Tibial nerve (tissue), 4 donors: ENCODE measurements at places on chromosomes 7 and 10.

DNA sequence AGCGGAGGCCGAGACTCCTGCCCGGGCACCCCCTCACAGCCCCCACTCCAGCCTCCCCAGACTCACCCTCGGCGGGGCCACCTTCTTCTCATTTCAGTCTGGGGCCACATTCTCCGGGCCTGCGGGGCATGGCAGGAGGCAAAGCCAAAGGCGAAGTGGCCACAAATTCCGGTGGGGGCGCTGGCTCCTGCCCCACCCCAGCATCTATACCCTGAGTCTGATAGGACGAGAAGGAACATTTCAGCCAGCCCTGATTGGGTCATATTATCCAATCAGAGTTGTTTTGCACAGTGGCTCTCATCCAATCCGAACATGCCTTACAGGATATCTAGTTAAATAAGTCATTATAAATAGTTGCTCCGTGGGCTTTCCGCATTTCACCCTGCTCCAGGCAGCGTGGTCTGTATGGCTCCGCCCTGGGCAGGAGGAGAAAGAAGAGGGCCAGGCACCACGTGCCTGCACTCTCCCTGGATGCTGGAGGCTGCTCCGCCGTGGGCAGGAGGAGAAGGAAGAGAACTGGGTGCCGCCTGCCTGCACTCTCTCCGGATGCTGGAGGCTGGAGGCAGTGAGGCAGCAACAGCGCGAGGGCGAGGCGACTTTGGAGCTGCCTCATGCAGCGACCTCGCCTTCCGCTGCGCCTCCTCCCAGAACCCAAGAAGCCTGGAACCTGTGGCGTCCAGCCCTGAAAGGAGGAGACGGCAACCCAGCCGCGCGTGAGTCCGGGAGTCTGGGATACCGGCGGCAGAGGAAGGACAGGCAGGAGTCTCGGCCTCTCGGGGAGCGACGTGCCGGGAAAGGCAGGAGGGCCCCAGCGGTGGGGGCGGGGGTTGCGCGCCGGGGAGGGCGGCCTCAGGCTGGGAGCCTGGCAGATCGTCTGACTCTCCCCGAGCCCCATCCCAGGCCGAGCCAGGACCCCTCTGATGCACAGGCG is 162.9 kb downstream of the ZNF33B start:
- H3K4me1 ChIP-seq, result no peaks in the 10 kb centered on the region
- no peaks in the 10 kb centered on the region for H3K36me3 ChIP-seq
- DNase-seq, result no peak
- H3K27me3 ChIP-seq, result peaks cover 9% of the 10 kb centered on the region

- DNase-seq, result peak; percentile 87
- H3K36me3 ChIP-seq, result peaks cover 41% of the 10 kb centered on the region
- peak overlapping the region; percentile 99 for H3K27ac ChIP-seq
- peaks cover 51% of the 10 kb centered on the region for H3K4me1 ChIP-seq
- no peak overlapping the region for H3K4me3 ChIP-seq
These were observed 4.6 kb downstream of the BRI3 start for GRCh38 chr7:98286093-98286539.

DNA sequence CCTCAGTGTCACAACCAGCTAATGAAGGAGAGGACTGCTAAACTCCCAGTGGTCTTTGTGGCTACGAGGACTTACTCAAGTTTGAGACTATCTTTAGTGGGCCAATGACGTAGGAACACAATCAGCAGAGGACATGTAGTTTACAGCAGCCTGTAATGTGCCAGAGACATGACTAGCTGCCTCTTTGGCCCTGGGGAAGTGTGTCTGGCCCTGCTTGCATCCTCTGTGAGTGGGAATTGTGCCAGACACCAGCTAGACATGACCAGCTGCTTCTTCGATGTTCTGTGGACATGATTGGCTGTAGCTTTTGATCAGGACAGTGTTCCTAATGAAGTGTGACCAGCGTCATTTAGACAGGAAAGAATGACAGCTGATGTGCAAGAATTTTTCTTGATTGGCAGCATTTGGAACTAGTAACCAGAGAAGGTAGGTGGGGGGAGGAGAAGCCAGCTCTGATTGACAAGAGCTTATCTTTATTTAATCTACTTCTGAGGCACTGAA is 141.7 kb downstream of the AUTS2 start:
- H3K4me3 ChIP-seq, result no peak overlapping the region
- no peaks in the 10 kb centered on the region for H3K27me3 ChIP-seq
- H3K4me1 ChIP-seq, result peaks cover 26% of the 10 kb centered on the region
- H3K27ac ChIP-seq, result no peak overlapping the region
- no peak for DNase-seq

GRCh38 chr10:11011436-11011835 is 6.2 kb upstream of the CELF2 start:
- no peaks in the 10 kb centered on the region for H3K36me3 ChIP-seq
- no peak for DNase-seq
- no peaks in the 10 kb centered on the region for H3K27me3 ChIP-seq
- H3K4me3 ChIP-seq, result no peak overlapping the region

GRCh38 chr7:25075459-25075858 is 49.6 kb downstream of the CYCS start:
- H3K27me3 ChIP-seq, result no peaks in the 10 kb centered on the region
- no peak overlapping the region for H3K27ac ChIP-seq
- no peak for DNase-seq
- H3K36me3 ChIP-seq, result no peaks in the 10 kb centered on the region
- no peaks in the 10 kb centered on the region for H3K4me1 ChIP-seq

GRCh38 chr10:103042129-103042528 is 124.0 kb downstream of the CNNM2 start:
- H3K36me3 ChIP-seq, result no peaks in the 10 kb centered on the region
- peaks cover 6% of the 10 kb centered on the region for H3K4me1 ChIP-seq
- H3K4me3 ChIP-seq, result no peak overlapping the region

DNA sequence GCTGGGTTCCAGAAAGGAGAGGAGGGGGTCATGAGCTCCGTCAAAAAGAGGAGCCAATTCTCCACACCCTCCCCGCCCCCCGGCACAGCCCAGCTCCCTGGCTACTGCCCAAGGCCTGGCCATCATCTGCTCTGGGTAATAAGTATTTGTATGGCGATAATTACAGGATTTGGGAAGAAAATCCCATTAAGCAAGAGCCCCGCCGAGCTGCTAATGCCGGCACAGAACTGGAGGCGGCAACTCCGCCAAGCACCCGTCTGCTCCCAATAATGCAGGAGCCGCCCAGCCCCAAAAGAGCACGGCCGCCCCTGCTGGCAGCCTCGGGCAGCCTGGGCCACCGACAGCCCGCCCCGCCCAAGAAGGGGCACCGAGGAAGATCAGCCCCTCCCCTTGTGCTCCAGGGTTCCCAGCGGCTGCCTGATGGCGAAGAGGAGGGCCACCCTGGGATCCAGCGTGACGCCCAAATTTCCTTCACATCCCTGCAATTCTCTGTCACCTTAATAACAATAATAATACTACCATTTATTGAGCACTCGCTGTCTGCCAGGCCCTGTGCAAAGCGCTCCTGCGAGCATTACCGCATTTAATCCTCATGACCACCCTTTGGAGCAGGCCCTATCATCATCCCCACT is 5.9 kb downstream of the SLIT1 start:
- peaks cover 46% of the 10 kb centered on the region for H3K27me3 ChIP-seq
- H3K27ac ChIP-seq, result no peak overlapping the region
- peaks cover 10% of the 10 kb centered on the region for H3K4me1 ChIP-seq
- DNase-seq, result no peak

DNA sequence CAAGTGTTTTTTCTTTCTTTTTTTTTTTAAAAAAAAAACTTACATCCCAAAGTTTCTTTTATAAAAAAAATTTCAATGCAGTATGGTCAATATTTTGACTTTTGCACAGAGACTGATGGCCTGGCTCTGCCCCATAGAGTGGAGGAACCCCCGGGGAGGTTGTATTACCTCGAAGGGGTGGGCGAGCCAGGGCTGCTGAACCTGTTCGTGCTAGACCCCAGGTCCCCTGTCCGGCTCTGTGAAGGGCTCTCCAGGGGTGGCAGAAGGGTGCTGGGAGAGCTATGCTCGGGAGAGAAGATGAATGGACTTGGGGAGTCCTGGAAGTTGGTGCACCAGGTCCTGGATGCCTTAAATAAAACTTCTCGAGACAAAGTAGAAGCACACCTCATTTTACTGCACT is 446.4 kb upstream of the KLF6 start:
- H3K36me3 ChIP-seq, result no peaks in the 10 kb centered on the region
- H3K27ac ChIP-seq, result no peak overlapping the region
- DNase-seq, result no peak
- no peaks in the 10 kb centered on the region for H3K4me1 ChIP-seq
- H3K4me3 ChIP-seq, result no peak overlapping the region

GRCh38 chr10:112962343-112962742 is 12.3 kb downstream of the TCF7L2 start:
- no peaks in the 10 kb centered on the region for H3K36me3 ChIP-seq
- DNase-seq, result no peak
- H3K27me3 ChIP-seq, result no peaks in the 10 kb centered on the region
- no peak overlapping the region for H3K4me3 ChIP-seq

- no peak overlapping the region for H3K27ac ChIP-seq
- DNase-seq, result no peak
- H3K4me1 ChIP-seq, result no peaks in the 10 kb centered on the region
These were observed 111.3 kb upstream of the KCTD7 start for GRCh38 chr7:66517212-66517909.

GRCh38 chr10:90051053-90051452 is 349.7 kb downstream of the KIF20B start:
- H3K27me3 ChIP-seq, result no peaks in the 10 kb centered on the region
- H3K4me3 ChIP-seq, result no peak overlapping the region
- DNase-seq, result no peak
- no peaks in the 10 kb centered on the region for H3K36me3 ChIP-seq
- H3K27ac ChIP-seq, result no peak overlapping the region

DNA sequence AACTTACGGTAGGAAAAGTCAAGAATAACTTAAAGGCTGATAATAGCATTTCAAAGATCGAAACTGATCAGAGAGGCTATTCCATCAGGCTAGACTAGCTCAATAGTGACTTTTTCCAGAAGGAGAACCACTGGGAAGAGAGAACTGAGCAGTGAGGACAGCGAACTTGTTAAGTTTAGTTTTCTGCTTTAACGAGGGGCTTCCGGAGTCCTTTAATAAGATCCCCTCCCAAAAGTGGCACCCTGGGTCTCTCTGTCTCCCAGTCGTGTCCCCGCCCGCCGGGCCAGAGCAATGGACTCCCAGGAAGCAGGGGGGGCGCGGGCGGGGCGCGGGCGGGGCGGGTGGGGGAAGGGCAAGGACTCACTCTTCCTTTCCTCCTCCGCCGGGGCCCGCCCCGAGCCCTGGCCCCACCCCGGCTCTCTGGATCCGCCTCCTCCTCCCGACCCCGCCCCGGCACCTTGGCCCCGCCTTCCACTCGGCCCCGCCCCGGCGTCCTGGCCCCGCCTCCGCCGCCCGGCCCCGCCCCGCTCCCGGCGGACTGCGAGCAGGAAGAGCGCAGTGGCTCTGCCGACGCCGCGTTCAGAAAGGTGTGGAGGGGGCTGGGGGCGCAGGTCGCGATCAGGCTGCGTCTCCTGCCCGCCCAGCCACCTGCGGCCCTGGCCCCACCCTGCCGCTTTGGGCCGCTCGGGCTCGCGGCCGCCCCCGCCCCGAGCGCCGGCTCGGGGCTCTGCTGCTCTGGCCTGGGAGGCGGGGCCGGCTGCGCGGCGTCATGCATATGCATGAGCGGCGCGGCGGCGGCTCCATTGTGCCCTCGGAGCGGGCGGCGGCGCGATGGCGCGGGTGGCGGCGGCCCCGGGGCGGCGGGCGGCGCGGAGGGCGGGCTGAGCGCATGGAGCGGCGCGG is at the start of gene ZMIZ2:
TSS of gene ZMIZ2 (plus strand) at position 803 of the 903 bp plus-strand sequence. CDS start 7,403 bp downstream, outside the sequence.
- peak within 1 kb of the TSS; percentile 96 for H3K27ac ChIP-seq
- H3K27me3 ChIP-seq, result no peaks in the 10 kb centered on the region
- DNase-seq, result peak; percentile 86
- peak within 1 kb of the TSS; percentile 91 for H3K4me3 ChIP-seq

DNA sequence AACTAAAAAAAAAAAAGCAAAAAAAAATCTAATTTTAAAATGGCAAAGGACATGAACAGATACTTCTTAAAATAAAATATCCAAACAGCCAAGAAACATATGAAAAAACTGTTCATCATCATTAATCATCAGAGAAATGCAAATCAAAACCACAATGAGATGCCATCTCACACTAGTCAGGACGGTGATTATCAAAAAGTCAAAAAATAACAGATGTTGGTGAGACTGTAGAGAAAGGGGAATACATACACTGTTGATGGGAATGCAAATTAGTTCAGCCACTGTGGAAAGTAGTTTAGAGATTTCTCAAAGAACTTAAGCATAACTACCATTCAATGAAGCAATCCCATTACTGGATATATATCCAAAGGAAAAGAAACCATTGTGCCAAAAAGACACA is 30.2 kb downstream of the COBL start:
- no peak overlapping the region for H3K27ac ChIP-seq
- no peaks in the 10 kb centered on the region for H3K36me3 ChIP-seq
- peaks cover 15% of the 10 kb centered on the region for H3K4me1 ChIP-seq
- H3K27me3 ChIP-seq, result no peaks in the 10 kb centered on the region
- H3K4me3 ChIP-seq, result no peak overlapping the region
- DNase-seq, result no peak

DNA sequence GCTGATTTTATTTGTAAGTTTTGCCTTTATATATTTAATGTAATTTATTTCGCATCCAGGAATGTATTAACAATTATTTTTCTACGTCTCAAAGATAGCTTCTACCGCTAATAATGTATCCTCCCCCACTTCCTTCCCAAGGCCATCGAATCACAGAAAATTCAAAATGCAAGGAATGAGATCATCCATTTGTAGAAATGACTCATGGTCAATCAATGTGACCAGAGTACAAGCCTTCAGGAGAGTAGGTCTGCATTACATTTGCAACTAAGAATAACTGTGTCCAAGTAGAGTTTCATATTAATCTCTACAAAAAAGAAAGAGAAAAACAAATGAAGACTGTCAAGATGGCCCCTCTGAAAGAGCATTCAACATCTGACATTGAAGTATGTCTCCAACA is 205.9 kb upstream of the PHF14 start:
- no peaks in the 10 kb centered on the region for H3K36me3 ChIP-seq
- H3K4me1 ChIP-seq, result no peaks in the 10 kb centered on the region
- no peaks in the 10 kb centered on the region for H3K27me3 ChIP-seq
- H3K4me3 ChIP-seq, result no peak overlapping the region

- no peak overlapping the region for H3K4me3 ChIP-seq
- no peaks in the 10 kb centered on the region for H3K36me3 ChIP-seq
- no peak overlapping the region for H3K27ac ChIP-seq
- DNase-seq, result no peak
These were observed 80.3 kb upstream of the FAM171A1 start for GRCh38 chr10:15451137-15452094.

DNA sequence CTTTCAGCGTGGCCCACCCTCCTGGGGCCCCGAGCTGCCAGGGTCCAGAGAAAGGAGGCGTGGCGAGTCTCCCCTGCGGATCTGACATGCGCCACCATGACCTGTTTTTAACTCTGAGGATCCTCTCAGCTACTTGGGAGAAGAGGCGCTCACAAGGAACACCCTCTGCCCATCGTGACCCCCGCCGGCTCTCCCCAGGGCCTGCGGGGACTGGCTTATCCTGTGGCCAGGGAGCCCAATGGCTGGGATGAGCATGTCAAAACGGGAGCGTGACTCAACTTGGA is 93.7 kb downstream of the EBF3 start:
- no peaks in the 10 kb centered on the region for H3K4me1 ChIP-seq
- H3K4me3 ChIP-seq, result no peak overlapping the region
- no peak overlapping the region for H3K27ac ChIP-seq
- H3K27me3 ChIP-seq, result no peaks in the 10 kb centered on the region
